ENCODE measurements at places on chromosomes 4 and X.

GRCh38 chrX:103846386-103846785, 14.3 kb upstream of the RAB9B start:
- DNase-seq, result no peak

- DNase-seq, result peak; percentile 18
Measured at GRCh38 chrX:46912098-46912602, at the start of gene JADE3. Gene JADE3 (plus strand): TSS chrX:46912421. CDS start chrX:46984895, 72,474 bp downstream.

- no peak for DNase-seq
Measured at GRCh38 chrX:118593407-118593806, 97.8 kb downstream of the DOCK11 start.

- DNase-seq, result no peak
Measured at GRCh38 chrX:68870357-68870756, 41.5 kb downstream of the EFNB1 start.

GRCh38 chrX:2483398-2484060, 17.2 kb downstream of the DHRSX start:
- DNase-seq, result no peak

GRCh38 chr4:101218346-101218745, 129.0 kb downstream of the PPP3CA start:
- DNase-seq, result no peak

GRCh38 chr4:24604558-24605214, 20.3 kb upstream of the DHX15 start:
- DNase-seq, result no peak

GRCh38 chr4:7540206-7540605, 105.5 kb upstream of the PSAPL1 start:
- DNase-seq, result no peak

GRCh38 chrX:55007656-55008055, 7.5 kb downstream of the APEX2 start:
- DNase-seq, result no peak

GRCh38 chr4:2087170-2087569, 28.0 kb downstream of the NAT8L start:
- no peak for DNase-seq

GRCh38 chr4:77021614-77022089, 54.1 kb downstream of the CCNI start:
- DNase-seq, result no peak
